ENCODE measurements at places on chromosomes 4 and X.
A peak's percentile ranks its signal among the peaks of the same experiment; 100 is the strongest.

DNA sequence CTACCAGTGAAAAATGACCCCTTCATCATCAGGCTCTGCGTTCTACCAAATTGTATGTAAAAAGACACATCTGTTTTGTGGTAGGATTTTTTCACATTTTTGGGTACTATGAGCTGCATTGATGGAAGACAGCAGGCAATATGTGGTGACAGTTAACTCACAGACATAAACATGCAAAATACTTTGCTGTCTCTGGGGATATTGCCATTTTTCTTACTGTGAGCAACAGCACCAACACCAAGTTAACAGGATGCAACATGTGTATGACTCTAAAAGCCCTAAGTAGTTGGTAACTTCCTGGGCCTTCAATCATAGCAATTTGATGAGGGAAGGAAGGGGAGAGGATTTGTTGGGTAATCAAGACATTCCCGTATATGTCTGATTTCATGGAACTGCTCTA is 56.4 kb upstream of the DRP2 start:
- no peak for DNase-seq

DNA sequence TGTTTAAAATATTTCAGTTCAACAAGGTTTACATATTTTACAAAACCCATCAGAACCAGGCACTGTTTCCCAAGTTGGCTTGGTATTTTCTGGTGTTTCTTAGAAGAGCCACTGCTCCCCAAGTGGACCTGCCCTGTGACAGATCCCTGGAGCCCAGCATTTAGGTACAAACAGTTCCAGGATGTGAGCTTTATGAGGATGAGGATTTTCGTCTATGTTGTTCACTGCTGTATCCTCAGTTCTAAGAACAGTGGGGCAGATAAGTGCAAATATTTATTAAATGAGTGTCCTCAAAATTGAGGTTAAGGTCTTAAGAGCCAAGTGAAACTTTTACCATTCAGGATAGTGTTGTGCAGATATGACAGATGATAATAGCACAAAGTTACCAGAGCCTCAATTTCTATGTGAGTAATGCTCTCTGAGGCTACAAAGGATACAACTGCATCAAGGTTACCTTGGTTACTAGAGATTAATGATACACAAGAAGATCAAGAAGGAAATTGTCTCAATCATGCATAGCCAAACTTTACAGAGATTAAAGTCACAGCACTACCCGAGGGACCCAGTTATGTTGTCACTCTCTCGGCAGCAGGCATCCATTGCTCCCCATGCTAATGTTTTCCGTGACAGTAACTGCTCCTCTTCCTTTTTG is 37.5 kb downstream of the ANXA3 start:
- DNase-seq, result no peak

DNA sequence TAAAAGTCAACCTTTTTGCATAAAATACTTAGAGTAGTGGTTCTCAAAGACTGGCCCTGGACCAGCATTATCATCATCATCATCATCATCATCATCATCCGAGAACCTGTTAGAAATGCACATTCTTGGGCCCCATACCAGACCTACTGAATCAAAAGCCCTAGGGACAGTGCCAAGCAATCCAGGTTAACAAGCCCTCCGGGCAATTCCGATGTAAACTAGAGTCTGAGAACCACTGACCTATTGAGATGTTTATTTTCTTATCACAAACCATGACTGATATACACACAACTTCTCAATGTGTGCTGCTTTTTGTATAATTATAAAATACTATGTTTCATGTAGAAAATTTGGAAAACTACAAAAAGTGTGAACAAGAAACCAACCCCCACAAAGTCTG is 133.4 kb upstream of the GATB start:
- DNase-seq, result no peak

DNA sequence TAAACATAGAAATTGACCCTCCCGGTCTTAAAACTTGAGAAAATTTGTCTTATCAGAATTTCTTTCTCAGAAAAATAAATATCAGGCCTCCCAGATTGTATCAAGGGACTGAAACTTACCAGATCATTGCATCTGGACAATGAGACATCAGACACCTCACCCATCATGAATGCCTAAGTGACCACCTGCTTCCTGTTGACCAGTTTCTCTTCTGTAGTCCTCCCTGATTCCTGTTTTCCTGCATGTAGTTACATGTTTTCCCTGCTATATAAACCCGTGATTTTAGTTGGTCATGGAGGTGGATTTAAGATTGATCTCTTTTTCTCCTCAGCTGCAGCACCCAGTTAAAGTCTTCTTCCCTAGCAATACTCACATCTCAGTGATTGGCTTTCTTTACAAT is 548.1 kb downstream of the PPP4R3C start:
- no peak for DNase-seq

DNA sequence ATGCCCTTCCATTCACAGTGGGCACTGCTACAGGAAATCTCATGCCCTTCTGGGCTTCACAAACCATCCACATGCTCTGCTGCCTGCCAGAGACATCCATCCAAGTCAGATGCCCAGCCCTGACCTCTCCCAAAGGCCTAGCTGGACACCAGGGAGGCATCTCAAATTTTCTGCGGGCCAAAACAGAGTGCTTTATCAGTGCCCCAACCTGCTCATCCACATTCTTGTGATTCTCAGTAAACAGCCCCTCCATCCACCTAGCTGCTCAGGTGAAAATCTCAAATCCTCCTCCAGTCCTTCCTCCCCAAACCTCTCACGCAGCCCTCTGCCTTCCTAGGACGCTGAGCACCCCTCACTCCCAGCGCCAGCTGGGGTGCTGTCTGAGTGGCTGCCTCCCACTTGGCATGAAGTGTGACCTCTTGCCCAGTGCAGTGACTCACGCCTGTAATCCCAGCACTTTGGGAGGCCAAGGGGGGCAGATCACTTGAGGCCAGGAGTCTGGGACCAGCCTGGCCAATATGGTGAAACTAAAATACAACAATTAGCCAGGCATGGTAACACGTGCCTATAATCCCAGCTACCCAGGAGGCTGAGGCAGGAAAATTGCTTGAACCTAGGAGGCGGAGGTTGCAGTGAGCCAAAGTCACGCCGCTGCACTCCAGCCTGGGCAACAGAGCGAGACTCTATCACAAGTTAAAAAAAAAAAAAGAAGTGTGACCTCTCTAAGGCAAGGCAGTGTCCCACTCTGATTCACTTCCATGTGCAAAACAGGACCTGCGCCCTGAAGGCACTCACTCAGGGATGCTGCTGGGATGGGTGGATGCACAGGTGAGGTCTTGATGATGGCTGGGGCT is 1.7 kb upstream of the AFAP1 start:
- no peak for DNase-seq

- peak; percentile 36 for DNase-seq
Measured at GRCh38 chrX:103464072-103464773, 55.1 kb downstream of the RAB40A start.

DNA sequence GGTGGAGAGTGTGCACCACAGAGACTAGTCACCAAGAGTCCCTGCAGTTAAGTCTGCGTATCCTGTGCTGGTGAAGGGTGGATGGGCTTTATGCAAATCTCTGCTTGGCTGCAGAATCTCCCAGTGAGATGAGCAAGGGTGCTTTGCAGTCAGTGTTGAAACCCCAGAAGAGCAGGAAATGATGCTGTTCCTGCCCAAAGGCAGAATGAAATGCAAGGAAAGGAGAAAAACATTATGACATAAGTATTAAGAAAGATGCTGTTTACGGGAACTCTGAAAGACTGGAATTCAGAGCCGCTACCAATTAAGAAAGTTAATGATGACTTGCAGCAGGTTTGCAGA is 25.4 kb upstream of the ACSL1 start:
- no peak for DNase-seq

- no peak for DNase-seq
Measured at GRCh38 chr4:37023504-37023903, 221.0 kb upstream of the NWD2 start.
